ENCODE measurements at places on chromosomes 11 and 22.

DNA sequence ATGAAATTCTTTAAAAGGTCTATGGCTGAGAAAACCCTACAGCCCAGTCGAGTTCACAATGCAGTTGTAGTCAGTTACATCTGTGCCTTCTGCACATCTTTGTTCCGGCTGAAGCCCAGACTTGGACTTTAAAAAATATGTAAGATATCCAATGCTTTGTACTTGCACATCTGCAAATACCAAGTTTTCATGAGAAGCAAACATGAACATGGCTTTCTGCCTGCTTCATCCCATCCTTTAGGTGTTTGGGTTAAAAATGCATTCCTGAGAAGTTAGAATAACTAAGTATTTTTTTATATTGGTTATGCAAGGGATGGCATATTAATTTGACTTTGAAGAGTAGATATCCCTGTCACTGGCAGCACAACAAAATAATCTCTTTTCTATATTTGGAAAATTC, 528.4 kb downstream of the METTL15 start:
- no peak for DNase-seq

DNA sequence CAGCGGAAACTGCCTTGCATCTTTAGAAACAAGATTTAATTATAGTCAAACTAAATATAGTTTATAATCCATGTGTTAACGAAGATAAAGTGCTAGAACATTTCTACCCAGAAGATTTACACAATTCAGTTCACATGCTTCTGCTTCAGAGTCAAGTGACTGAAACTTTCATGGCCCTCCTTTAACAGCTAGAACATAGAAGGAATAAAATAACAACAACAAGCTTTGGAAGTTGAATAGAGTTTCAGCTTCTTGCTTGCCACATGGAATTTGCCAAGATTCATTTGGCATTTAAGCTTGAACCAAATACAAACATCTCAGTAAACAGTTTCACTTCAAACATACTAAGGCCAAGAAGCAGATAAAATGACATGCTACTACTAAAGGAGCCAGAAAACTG, 676.3 kb upstream of the ANO3 start:
- no peak for DNase-seq

GRCh38 chr11:108218912-108219783, 3.3 kb downstream of the NPAT start:
- DNase-seq: no peak

DNA sequence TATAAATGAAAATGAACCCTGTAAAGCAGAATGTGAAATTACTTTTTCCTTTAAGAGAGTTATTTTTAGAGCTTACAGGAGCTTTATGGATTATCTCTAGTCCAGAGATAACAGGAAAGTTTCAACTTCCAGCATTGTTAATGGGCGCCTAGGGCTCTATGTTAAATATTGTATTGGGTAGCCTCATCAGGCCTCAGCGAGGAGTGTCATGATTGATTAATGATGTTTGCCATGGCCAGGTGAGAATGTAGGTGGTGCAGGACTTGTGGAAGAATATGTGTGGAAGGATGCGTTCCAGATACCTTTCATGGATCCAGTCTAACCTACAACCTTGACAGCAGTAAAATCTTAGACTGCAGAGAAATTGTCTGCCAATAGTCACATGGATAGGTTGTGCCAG, 50.6 kb downstream of the ME3 start:
- no peak for DNase-seq

DNA sequence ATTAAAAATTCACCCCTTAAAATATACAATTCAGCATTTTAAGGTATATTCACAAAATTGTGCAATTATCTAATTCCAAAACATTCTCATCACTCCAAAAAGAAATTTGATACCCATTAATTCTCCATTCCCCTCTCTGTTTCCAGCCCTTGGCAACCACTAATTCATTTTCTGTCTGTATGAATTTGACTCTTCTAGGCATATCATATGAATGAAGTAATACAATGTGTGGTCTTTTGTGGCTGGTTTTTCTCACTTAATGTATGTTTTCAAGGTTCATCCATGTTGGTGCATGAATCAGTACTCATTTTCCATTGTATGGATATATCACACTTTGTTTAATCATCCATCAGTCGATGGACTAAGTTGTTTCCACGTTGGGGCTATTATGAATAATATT, 29.0 kb upstream of the ACCSL start:
- no peak for DNase-seq

GRCh38 chr22:43837666-43838065, 24.6 kb downstream of the SULT4A1 start:
- no peak for DNase-seq

DNA sequence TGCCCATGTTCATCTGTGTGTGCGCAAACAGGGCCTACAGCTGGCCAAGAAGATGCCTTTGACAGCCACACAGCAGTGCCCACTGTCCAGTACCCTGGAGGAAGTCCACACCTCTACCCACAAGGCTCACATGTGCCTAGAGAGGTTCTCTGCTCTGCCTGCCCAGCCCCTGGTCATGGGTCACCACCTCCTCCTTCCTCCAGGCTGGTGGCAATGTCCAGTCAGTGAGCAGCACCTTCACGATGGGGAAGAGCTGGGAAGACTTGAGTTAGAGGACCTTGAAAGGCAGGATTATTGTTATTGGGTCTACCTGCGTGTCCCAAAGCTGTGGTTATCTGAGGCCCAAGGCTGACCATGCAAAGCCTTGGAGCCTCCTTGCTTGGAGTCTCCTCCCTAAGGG, 28.4 kb upstream of the TTC12 start:
- no peak for DNase-seq

DNA sequence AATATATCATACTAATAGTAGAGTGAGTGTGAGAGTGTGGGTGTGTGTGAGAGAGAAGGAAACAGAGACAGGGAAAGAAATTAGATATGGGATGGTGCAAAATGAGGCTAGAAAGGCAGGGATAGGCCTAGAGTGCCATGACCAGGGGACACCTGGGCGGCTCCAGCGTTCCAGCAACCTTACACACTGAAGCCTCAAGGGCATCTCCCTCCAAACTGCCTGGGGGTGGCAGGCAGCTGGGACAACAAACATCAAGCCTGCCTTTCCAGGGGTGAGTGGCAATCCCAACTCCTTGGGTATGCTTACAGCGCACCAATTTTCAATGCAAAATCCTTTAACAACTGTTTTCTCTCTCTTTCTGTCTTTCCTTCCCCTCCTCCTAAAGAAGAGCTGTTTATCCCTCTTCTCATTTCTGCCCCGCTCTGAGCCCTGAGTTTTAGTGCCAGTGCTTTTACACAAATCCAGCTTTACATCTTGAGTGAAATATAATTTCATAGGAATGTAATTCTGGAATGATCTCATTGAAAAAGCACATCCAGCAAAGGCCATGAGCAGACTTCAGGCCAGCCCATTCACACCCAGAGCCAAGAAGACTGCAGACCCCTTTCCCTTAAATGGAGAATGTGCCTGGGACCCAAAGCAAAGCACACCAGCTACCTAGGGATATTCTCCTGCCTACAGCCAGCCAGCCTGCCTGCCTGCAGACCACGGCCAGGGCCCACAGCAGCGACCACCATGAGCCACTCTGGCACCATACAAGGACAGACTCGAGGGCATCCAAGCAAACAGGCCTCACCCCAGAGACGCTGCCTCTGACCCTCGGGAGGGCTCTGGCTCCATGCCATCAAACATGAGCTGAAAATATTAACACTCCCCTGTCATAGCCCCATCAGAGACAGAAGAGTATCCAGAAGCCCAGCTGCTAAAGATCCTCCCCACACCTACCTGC, 90.3 kb downstream of the RPL27A start:
- no peak for DNase-seq

- no peak for DNase-seq
Measured at GRCh38 chr11:95512682-95513081, 276.9 kb downstream of the FAM76B start.

DNA sequence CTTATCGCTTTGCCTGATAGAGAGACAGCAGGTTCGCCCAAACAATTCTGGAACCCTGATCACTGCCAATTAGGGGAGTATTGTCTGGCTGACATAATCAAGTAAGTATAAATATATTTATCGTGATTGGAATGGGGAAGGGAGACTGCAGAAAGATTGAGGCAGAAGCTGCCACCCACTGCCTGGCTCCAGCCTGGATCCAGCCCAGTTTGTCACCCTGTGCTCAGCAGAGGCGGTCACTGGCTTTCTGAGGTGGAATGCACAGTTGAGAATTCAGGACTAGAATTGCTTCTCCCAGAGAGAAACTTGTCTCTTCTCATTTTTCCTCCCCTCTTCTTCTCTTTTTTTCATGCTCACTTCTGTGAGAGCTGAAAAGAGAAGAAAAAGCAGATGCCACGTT, 25.9 kb downstream of the GRAP2 start:
- DNase-seq: no peak
